ENCODE measurements at places on chromosomes 7 and 10.

GRCh38 chr7:154912871-154913637 is 89.9 kb downstream of the PAXIP1 start:
- DNase-seq = no peak

DNA sequence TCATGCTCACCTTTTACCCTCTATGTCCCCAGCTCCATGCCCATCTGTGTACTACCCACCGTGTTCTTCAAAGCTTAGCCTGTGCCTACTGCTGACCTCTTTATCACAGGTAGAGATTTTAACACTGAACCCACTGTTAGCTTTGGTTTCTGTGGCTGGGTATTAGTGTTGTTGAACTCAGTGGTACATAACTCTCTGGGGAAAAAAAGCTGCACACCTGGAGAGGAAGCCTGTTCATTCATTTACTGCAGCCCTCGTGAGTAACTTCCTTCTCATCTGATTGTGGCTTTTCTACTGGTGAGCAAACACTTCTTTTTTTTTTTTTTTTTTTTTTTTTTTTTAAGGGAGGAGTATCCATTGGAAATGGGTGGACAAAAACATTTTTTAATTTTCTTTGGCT is 326.3 kb downstream of the CCSER2 start:
- no peak for DNase-seq

GRCh38 chr7:100088621-100089457 is at the start of gene COPS6:
Gene COPS6, plus strand, starts transcription at chr7:100088969. Its CDS starts 22 bp downstream, at chr7:100088991.
- peak; percentile 89 for DNase-seq

DNA sequence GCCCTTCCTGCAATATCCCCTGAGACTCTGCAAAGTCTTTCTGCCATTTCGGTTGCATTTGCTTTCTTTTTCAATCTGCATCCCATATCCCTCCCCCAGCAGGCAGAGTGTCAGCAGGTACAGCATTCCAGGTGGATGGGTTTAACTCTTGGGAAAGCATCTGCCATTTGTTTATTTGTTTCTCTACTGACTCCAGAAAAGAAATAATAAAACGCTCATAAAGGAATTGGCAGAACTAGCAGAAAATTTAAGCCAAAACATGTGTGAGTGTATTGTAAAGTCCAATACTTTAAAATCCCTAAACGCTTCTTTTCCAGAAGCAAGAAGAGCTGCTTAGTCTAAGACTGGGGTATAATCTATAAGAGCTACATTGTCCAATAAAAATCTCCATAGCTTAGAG is 393.8 kb downstream of the TNS3 start:
- DNase-seq = no peak

GRCh38 chr7:41696323-41696916 is 6.5 kb downstream of the INHBA start:
- DNase-seq = peak; percentile 67

DNA sequence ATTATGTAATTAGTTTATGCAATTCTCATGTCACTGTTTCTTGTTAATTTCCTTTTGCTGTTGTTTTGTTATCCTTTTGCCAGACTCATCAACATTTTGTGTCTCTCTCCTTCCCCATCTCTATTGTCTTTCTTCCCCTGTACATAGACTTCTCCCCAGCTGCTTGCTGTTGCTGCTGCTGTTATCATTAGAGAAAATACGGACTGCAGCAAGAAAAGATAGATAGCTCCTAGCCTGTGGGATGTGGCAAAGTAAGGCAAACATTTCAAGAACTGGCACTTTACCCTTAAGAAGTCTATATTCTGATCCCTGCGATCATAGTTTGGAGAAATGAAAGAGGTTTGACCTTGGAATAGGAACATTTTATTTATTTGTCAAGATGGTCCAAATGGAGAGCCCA is 162.2 kb downstream of the AOAH start:
- no peak for DNase-seq

GRCh38 chr7:143504215-143504936 is 26.7 kb downstream of the TAS2R41 start:
- DNase-seq = no peak

DNA sequence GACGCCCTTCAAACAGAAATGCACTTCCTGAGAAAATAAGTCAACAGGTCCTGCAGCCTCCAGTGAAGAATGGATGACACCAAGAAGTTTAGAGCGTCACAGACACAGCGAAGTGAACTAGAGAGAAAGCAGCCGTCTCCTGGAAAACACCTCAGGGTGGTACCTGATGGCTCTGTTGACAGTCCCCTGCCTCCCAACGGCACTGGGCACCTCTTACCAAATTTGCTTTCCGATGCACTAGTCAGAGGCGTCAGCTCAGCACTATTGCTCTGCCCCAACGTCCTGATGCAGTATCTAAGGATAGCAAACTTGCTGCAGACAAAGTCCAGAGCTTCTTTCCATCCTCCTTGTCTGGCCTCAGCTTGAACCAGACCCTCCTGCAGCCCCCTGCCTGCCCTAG is 38.3 kb downstream of the SFMBT2 start:
- DNase-seq = no peak

DNA sequence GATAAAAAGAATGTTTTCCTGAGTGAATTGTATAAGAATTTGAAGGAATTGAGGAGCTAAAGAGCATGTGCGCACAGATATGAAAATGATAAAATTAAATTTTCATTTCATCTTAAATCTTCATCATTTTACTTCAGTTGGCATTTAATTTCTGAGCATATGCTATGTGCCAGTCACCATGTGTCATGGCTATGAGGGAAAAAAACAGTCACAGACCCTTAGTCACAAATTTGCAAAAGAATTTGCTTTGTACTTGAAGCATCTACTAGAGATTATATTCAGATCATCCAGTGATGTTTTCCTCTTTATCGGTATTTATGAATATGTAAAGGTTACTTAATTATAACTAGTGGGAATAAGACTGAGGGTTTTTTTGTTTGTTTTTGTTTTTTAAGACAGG is 29.8 kb downstream of the VCL start:
- no peak for DNase-seq

DNA sequence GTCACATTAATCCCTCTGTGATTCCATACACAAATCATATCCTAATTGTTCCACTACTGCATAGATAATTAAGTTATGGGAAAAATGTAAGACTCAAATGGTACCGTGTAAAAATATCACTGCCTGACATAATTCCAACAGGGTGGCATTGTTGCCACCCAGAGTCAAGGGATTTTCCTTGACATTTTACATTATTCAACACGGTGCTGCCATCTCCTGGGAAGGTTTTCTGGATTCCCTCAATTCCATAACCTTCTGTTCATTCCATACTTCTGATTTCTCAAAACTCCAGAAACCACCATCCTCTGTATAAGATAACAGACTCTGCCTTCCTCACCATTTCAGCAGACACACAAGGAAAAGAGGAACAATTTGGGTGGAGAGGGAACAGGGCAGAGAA is 495.9 kb downstream of the XPNPEP1 start:
- DNase-seq = no peak

GRCh38 chr10:116245156-116245555 is 27.9 kb downstream of the GFRA1 start:
- no peak for DNase-seq

Measured in heart left ventricle (tissue), 16 donors.